ENCODE measurements at places on chromosomes 7 and 10.

GRCh38 chr7:23658831-23659427 lies 21.1 kb upstream of the FAM221A start:
- no peak for DNase-seq

DNA sequence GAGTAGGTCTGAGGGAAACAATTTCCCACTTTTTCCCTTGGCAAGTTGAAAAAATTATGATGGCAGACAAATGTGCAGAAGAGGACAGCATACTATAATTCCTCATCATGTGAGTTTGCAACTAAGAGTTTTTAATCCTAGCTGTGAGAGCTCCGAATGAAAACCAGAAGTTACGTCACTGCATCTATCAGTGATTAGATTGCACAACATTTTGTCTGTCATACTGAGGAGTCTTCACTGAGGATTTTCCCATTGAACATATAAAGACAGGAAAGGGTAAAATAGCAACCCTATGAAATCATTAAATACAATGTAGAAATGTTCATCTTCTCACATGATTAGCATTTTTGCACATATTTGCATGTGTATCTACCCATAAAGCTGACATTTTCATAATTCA lies 45.8 kb downstream of the ZNF736 start:
- no peak for DNase-seq

DNA sequence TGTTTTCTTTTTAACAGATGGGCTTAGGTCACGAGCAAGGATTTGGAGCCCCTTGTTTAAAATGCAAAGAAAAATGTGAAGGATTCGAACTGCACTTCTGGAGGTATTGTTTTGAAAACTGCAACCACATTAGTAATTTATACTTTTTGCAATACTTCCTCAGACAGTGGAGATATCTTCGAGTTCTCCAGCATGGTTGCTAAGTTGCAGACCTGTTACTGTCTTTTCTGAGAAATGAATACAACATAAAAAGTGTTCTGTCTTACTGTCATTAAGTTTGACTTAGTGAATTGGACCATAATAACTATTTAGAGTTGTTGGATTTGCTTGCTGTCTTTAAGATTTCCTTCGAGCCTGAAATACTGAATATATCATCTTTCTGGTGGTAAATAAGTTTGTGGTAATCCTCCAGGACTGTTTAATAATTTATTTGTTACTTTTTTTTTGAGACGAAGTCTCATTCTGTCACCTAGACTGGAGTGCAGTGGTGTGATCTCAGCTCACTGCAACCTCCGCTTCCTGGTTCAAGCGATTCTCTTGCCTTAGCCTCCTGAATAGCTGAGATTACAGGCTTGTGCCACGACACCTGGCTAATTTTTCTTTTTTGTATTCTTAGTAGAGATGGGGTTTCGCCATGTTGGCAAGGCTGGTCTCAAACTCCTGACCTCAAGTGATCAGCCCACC lies 24.3 kb downstream of the TES start:
- DNase-seq = no peak

GRCh38 chr10:129893104-129894089 lies 70.7 kb downstream of the EBF3 start:
- DNase-seq = no peak

GRCh38 chr10:104348601-104349000 lies 5.0 kb upstream of the CFAP58 start:
- DNase-seq = no peak

DNA sequence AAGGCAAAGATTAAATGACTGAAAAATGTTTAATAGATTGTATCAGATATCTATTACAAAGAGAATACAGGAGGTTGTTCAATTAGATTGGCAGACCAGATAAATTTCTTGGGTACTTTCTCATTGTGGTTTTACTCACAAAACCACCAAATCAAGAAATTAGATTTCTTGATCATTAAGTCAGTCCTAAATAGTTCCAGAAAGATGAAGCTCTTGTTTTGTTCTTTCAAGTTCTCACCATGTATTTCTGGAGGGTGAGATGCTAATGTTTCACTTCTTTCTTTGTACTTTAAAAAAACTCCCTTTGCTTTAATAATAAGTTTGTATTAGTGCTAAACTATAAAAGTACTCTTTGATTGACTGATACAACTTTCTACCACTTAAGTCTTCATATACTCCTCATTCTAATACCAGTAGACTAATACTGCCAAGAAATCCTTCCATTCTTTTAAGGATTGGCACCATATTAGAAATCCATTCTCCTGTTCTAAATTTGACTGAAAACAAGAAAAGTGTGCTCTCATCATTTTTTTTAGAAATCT lies 69.4 kb downstream of the RNF133 start:
- no peak for DNase-seq

DNA sequence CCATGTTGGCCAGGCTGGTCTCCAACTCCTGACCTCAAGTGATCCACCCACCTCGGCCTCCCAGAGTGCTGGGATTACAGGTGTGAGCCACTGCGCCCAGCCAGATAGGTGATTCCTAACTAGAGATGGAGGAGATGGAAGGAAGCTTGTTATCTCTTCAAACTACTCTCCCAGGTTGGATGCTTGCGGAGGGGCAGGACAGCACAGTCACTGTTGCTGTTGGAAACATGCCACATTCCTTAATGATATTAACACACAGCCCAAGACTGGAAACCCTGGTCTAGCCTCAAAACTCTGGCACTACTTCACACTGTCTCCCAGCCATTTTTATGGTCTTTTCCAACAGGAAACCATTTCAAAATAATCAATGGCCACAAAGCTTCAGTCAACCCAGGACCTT lies 468.8 kb upstream of the NRP1 start:
- DNase-seq = no peak

DNA sequence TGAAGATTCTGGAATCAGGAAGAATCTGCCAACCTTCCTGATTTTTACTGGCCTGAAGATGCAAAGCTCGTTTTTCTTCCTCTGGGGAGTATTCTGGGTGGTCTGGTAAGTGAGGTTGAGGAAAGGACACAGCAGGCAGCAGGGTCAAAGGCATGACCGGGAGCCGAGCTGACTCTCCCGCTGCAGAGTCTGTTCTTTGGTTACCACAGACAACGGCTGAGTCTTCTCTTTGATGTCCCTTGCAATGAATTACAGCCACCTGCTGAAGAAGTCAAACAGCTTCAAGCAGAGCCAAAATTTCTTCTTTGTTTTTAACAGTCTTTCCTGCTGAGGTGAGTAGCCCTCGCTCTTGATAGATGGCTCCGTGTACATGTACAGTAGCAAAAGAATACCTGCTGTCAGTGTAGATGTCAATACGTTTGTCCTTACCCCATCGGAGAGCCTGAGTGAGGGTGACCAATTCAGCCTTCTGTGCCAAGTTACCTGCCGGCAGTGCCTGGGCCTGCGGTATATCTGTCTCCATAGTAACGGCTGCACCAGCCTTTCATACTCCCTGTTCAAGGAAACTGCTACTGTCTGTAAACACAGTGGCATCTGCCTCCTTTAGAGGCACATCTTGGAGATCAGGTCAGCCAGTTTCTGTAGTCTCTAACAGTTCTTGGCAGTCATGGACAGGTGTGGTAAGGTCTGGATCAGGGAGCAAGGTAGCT lies 76.4 kb downstream of the PRR15 start:
- no peak for DNase-seq

GRCh38 chr10:89814278-89814677 lies 112.9 kb downstream of the KIF20B start:
- DNase-seq = no peak

GRCh38 chr7:114405427-114405826 lies 9.2 kb upstream of the FOXP2 start:
- no peak for DNase-seq

DNA sequence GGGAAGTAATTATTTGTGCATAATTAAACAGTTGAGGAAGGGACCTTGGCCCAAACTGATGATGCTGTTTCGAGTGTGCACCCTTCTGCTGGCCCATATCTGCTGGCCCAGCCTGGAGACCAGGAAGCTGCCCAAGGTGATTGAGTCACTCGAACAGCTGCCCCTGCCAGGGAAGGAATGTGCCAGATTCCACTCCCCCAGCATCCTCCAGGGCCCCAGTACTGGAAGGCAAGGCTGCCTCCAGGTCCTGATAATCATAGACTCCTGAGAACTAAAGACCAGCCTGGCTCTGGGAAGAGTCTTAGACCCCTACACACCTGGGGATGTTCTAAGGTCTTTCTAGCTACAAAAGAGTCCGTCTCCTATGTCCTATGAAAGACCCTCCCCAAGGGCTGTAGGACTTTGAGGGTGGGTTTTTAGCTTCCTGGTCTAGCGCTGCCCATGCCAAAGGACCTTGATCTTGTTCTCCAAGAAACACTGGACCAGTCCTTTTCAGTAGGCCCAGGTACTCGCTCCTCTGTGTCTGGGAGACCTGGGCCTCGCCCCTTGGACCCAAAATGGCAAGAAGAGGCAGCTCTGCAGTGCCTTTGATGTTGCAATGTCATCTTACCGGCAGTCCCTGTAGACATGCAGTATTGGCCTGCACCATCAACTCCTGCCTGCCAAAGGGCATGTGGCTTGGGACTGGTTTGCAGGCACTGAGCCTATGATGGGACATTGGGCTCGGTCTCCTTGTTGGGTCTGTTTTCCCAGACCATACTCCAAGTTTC lies 103.2 kb upstream of the GPR26 start:
- DNase-seq = no peak

- no peak for DNase-seq
Observed at GRCh38 chr10:125015356-125015944, 73.5 kb downstream of the ZRANB1 start.

GRCh38 chr7:1298931-1299885 lies 66.5 kb downstream of the UNCX start:
- DNase-seq = no peak

- no peak for DNase-seq
Observed at GRCh38 chr7:5690931-5691473, 90.5 kb downstream of the RNF216 start.

- no peak for DNase-seq
Observed at GRCh38 chr7:14626076-14626475, 276.5 kb downstream of the DGKB start.

- no peak for DNase-seq
Observed at GRCh38 chr10:99976886-99977665, 32.7 kb downstream of the DNMBP start.

DNA sequence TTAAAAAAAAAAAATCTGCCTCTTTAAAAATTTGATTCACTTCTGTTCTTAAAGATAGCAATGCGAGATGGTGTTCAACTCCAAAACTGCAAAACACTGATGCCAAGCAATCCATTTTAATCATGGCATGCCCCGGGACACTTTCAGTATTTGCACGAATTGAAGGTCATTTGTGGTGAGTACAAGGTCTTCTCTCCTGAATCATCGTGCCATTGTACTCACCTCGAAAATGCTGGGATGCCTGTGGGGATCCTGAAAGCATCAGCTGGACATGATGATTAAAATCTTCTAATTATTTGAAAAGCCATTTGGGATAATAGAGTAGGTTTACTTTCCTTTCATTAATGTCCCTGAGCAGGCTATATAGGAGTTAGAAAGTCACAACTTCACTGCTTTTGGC lies 125.1 kb upstream of the NRP1 start:
- DNase-seq = no peak

GRCh38 chr10:101260764-101261481 lies 31.7 kb upstream of the LBX1 start:
- no peak for DNase-seq

DNA sequence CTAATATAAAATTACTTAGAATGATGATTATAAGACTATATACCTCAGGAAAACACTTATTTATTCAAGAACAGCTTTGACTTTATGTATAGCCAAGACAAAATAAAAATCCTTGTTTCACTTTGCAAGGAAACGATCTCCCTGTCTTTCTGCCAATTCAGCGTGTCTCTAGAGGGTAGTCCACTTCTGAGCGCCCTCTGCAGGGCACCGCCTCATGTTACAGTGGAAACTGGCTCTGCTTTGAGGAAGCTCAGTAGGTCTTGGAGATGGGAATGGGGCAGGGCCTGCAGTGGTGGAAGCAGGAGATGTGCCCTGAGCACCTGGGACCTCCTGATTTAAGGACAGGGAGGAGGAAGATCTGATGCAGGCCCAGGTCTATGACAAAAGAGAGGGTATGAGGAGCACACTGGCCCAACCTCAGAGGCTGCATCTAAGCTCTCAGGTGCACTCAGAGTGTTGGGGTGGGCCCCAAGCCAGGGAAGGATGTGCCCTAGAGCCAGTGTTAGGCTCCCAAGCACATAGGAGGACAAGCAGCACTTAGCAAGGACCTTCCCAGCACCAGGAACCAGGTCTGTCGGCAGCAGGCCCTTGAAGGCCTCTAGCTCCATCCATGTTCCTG lies 481.0 kb downstream of the TNS3 start:
- DNase-seq = peak; percentile 56

- no peak for DNase-seq
Observed at GRCh38 chr10:23198610-23198939, 6.5 kb downstream of the PTF1A start.

GRCh38 chr10:112565434-112566053 lies 118.5 kb downstream of the VTI1A start:
- DNase-seq = peak; percentile 32

DNA sequence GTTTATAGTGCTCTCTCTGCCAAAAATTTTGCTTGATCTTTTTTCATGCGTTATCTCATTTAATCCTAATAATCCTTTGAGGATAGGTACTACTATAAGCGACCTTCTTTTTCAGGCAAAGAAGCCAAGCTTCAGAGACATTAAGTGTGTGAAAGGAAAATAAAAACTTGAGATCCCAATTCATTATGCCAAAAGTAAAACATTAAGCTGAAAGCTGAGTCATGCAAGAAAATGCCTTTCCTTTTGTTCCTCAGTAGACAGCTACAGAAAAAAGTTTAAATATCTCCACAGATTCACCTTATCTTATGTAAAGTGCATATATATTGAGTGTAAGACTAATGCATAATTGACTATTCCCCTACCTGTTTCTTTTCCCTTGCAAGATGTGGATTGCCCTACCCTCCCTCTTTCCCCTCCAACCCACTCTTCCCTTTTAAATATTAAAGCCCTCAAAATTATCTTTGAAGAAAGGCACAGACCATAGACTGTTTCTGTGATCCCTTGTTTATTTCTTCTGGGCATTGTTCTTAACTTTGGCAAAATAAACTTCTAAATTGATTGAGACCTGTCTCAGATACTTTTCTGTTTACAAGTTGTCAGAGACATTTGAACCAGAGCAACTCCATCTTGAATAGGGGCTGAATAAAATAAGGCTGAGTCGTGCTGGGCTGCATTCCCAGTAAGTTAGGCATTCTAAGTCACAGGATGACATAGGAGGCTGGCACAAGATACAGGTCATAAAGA lies 1139.9 kb upstream of the LRRN3 start:
- no peak for DNase-seq

- no peak for DNase-seq
Observed at GRCh38 chr10:90458571-90458970, 399.3 kb downstream of the HTR7 start.

- DNase-seq = no peak
Observed at GRCh38 chr7:129630341-129630740, 18.8 kb downstream of the NRF1 start.

DNA sequence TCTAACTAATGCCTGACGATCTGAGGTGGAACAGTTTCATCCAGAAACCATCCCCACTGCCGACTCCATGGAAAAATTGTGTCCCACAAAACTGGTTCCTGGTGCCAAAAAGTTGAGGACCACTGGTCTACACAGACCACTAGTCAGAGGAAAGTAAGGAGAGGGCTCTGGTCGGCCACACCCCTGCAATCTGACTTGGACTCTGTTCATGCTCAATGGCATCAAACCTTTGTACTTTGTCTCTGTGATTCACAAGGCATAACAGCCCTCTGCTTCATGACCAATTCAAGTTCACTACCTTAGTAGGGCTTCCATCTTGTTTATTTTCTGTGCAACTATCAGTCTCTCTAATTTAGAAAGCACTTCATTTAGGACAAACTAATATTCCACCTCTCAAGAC lies 1.8 kb downstream of the TUBAL3 start:
- DNase-seq = no peak

- DNase-seq = no peak
Observed at GRCh38 chr7:37434529-37434928, 14.1 kb downstream of the ELMO1 start.

All from OCI-LY7 (cell line).